ENCODE measurements at places on chromosomes 4 and X.
A peak's percentile ranks its signal among the peaks of the same experiment; 100 is the strongest.

- DNase-seq, result no peak
Observed at GRCh38 chrX:41045960-41046567, 39.2 kb upstream of the USP9X start.

- no peak for DNase-seq
Observed at GRCh38 chr4:10590896-10591295, 93.7 kb downstream of the CLNK start.

DNA sequence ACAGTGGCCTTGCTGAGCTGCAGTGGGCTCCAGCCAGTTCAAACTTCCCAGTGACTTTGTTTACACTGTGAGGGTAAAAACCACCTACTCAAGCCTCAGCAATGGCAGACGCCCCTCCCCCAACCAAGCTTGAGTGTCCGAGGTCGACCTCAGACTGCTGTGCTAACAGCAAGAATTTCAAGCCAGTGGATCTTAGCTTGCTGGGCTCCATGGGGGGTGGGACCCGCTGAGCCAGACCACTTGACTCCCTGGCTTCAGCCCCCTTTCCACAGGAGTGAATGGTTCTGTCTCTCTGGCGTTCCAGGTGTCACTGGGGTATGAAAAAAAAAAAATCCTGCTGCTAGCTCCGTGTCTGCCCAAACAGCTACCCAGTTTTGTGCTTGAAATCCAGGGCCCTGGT is 168.9 kb upstream of the INTU start:
- DNase-seq, result no peak

GRCh38 chrX:153780678-153781427 is at the start of gene SRPK3:
Gene SRPK3, plus strand, starts transcription at chrX:153781041. Its CDS starts 46 bp downstream, at chrX:153781087.
- no peak for DNase-seq

GRCh38 chr4:137253949-137254348 is 278.3 kb downstream of the PCDH18 start:
- DNase-seq, result no peak

DNA sequence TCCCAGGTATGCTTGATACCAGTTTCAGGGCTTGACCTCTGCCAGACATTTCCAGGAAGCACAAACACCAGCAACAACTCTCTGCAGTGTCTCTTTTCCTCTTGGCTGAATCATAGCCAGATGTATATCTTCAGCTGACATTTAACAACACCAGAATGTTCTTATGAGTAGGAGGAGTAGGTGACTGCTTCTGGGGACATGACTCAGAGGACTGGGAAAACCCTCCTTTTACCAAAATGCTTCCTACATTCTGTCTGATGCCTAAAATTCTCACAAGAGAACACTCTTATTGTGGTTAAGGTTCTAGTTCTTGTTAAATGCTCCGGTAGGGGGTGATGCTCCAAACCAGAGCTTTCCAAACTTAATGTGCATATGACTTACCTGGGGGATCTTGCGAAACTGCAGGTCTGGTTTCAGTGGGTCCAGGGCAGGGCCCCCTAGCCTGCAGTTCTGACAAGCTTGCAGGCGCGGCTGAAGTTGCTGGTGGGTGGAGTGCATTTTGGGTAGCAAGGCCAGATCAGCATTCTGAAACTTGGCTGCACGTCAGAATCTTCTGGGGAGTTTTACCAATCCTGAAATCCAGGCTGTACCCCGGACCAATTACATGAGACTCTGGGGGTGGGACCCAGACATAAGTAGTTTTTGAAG is 329.3 kb upstream of the RPS6KA3 start:
- DNase-seq, result no peak

GRCh38 chr4:145644699-145645098 is 25.5 kb downstream of the MMAA start:
- DNase-seq, result no peak

DNA sequence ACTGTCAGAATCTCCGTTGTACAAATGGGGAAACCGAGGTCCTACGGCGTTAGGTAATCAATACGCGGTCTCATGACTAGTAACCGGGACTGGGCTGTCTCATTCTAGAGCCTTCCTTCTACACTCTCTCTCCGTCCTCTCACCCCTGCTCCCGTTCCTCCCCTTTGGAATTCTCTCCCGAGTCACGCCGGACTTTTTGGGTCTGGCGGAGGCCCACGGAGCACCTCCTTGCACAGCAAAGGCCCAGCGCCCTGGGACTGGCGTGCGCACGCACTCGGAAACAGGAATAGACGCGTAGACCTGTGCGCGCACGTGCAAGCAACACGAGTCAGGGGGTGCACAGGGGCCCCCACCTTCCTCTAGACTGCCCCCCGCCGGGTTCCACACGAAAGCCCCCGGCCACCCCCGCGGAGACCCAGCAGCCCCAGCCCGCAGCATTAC is 361 bp downstream of the QDPR start:
- no peak for DNase-seq

DNA sequence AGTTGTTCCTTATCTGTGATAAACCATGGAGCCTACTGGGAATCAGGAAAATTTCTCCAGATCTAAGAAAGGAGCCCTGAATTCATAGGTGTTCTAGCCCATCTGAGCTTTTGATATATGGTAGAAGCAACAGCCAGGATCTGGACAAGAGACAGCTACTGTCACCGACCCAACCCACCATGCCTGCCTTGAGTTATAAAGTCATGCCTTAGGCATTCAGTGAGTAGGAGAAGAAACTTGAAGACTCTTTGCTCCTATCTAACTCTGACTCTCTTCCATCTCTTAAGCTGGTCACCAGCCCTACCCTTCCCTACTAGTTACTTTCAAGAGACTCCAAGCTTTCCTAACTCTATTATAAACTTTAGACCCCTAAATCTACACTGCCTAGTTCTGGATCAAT is 83.9 kb upstream of the FAM9B start:
- no peak for DNase-seq

- DNase-seq, result peak; percentile 1
Observed at GRCh38 chrX:33989936-33990335, 142.2 kb downstream of the FAM47A start.
